ENCODE measurements at places on chromosomes 3 and 15.
A peak's percentile ranks its signal among the peaks of the same experiment; 100 is the strongest.

DNA sequence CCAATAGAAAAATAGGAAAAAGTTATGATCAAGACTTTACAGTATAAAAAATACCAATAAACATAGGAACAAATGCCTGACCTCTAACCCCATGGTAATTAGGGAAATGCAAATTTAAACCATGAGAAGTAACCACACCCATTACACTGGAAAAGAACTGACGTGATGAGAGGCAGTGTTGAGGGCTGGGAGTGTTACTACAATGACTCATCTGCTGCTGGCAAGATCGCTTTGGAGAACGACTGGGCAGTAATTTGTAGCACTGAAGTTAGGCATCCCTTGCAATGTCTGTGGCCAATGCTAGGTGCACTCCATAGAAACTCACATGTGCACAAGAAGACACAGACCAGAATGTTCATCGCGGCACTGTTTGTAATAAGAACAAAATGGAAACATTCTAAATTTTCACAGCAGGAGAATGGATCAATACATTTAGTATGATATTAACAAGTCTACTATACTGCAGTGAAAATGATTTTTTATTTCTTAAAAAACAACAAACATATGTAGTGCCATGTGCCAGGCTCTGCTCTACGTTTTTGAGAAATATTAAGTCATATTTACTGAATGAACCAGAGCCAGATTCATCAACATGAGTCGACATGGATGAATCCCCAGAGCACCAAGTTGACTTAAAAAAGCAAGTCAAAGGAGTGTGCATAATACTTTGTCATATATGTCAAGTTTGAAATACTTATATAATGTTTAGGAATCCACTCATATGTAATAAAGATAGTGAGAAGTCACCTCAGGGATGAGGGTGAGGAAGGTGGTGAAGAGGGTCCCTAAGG, 37.6 kb upstream of the EPHB3 start:
- DNase-seq: peak; percentile 46

DNA sequence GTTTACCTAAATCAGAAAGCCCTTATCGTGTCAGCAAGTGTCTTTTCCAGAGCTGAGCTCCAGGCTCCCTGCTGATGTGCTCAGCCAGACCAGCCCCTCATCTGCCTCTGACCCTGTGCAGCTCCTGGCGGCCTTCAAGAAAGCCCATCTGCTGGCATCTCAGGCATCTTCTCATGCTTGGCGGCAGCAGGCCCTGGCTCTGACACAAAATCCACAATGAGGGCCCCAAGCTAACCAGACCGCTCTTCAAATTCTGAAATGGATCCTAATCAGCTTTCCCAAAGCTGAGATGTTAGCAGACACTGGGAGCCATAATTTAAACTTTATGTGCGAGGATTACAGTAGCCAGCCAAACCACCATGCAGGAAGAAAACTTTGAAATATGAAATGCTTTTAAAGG, 50.8 kb upstream of the CTDSPL start:
- no peak for DNase-seq

DNA sequence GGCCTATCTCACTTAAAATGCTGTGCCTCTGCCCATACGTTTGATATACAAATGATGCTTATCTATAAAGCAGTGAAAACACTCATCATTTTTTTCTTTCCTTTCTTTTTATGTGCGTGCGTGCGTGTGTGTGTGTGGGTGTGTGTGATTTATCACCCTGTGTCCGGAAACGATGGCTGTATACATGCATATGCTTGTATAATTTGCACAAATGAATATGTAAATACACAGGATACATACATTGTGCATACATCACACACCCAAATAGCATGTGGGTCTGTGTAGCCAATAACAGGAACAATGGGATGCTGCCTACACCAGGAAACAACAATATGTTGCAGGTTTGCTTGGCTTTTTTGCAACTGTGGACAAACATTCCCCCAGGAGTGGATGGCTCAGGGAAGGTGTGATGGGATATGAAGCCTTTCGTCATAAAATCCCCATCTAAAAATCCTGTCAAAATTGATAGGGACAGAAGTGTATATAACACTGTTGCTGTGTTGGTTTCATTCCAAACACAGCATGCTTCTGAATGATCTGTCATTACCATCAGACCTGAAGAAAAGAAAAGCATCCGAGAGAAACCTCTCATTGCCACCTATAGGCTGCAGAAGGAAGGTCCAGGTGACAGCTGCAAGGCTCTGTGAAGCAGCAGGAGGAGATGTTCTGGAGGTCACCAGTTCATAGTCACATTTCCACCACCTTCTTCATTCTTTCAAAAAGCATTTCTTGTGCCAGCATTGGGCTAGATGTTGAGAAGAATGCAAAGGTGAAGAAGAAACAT, 503.9 kb upstream of the NR2F2 start:
- DNase-seq: no peak

- no peak for DNase-seq
Measured at GRCh38 chr3:105513042-105513441, 146.3 kb downstream of the ALCAM start.

- DNase-seq: no peak
Measured at GRCh38 chr3:161672478-161672877, 175.9 kb downstream of the OTOL1 start.

DNA sequence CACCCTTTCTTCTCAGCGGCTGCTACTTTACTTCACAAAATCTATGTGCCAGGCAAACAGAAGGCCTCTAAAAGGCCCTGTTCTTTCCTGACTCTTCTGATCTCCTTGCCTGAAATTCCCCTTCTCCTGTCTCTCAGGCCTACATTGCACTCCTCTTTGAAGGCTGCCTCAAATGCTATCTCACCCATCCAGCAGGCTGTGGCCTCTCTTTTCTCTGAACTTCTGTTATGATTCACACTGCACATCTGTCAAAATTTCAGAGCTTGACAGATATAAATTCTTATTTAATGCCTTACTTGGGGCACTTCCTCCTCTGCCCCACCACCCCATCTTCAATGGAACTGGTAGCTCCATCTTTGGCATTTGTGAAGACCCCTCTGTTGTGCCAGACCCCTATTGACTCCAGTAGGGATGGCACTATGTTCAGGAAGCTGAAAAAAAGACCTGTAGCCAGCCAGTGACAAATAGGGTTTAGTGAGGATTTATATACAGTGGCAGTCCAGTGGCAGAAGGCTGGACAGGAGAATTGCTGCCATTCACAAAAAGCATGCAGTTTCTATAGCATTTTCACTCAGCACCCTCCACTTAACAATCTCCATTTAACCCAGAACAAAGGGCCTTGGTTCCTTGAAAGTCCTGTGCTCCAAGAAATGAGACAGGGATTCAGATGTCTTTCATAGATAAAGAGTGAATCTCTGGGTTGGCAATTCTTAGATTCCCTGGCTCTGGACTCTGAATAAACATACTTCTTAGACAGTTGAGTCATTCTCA, 415.8 kb upstream of the GRM7 start:
- no peak for DNase-seq

- no peak for DNase-seq
Measured at GRCh38 chr3:70249509-70250160, 62.8 kb downstream of the MDFIC2 start.

- no peak for DNase-seq
Measured at GRCh38 chr15:38994310-38994709, 429.7 kb upstream of the RASGRP1 start.

DNA sequence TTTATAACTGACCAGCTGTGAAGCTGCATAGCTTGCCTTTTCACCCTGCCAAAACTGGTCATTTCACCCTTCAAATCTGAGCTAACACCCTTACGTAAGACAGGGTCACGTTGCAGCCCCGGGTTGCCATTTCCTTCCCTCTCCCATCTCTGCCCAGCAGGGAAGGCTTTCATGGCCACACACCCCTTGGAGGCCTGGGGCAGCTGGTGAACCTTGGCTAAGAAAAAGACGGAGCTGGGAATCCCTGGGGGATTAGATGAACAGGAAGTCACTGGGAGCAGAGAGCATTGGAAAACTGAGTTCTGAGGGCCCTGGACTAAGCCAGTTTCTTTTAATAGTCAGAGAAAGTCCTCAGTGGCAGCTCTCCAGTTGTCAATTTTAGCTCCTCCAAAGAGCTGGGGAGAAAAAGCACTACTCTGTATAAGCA, 67.8 kb downstream of the TTC23 start:
- peak; percentile 64 for DNase-seq

- DNase-seq: no peak
Measured at GRCh38 chr3:184864000-184864399, 52.0 kb downstream of the VPS8 start.

- DNase-seq: no peak
Measured at GRCh38 chr3:121803771-121804320, 31.0 kb downstream of the IQCB1 start.

GRCh38 chr15:69784798-69785566, 312.7 kb downstream of the TLE3 start:
- DNase-seq: no peak

DNA sequence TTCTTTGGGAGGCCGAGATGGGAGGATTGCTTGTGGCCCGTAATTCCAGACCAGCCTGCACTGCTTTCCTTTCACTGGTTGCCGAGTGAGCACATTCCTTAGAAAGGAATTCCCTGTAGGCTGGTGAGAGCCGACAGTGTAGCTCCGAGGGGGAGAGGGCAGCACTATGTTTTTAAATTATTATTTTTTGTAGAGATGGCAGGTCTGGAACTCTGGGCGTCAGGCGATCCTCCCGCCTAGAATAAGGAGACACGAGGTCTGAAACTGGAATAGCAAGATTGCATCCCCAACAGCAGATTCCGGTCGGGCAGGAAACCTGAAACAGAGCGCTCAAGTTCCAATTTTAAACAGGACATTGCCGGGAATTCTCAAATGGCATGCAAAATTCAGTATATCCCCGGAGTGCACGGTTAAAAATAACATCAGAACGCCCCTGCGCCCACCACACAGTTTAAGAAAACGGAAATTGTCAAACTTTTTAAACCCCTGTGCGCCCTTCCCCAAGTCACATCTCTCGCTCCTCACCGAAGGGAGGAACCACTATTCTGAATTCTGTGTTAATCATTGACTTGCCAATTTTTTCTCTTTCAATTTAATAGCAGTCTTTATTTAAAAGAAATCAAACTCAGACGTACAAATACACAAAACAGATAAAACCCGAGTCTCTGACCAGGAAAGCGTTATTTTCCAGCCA, 643 bp upstream of the RNU5B-1 start:
- DNase-seq: peak; percentile 52

DNA sequence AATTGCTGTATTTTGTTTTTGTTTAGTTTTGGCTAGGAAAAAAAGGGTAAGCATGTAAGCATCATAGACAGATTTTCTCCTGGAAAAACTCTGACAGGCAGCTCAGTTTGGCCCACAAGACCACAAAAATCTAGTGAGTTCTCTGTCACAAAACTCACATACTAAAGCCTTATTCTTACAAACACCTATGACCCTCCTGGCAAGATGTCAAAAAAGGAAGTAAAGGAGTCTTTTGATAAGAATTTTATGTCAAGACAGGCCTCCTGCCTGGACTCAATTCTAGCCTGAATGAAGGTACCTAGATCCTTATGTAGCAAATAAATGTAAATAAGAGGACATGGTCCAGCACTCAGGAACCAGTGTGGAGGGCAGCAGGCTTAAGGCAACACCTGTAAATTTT, 668.3 kb upstream of the ZNF385D start:
- DNase-seq: no peak

GRCh38 chr15:29344474-29344873, 74.9 kb upstream of the NSMCE3 start:
- no peak for DNase-seq

- no peak for DNase-seq
Measured at GRCh38 chr3:129972301-129972700, 2.2 kb upstream of the TRH start.

- no peak for DNase-seq
Measured at GRCh38 chr3:4438296-4438695, 28.8 kb downstream of the SUMF1 start.

GRCh38 chr3:44510000-44510368, 32.5 kb upstream of the ZNF445 start:
- peak; percentile 42 for DNase-seq

- no peak for DNase-seq
Measured at GRCh38 chr15:97691078-97691477, 269.4 kb upstream of the ARRDC4 start.

DNA sequence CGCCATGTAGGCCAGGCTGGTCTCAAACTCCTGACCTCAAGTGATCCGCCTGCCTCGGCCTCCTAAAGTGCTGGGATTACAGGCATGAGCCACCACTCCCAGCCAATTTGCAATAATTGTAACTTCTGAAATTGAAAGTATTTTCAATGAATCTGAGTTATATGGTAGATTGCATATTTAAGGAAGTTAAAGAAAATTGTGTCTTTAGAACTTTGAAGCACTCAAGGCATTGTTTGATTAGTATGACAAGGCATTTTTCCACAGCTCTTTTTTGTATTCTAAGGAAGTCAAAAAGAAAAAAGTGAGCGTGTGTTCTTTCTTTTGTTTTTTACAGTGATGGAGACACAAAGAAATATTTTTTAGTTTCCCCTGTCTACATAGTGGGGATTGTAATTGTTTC, 15.7 kb upstream of the RPLP1 start:
- no peak for DNase-seq

DNA sequence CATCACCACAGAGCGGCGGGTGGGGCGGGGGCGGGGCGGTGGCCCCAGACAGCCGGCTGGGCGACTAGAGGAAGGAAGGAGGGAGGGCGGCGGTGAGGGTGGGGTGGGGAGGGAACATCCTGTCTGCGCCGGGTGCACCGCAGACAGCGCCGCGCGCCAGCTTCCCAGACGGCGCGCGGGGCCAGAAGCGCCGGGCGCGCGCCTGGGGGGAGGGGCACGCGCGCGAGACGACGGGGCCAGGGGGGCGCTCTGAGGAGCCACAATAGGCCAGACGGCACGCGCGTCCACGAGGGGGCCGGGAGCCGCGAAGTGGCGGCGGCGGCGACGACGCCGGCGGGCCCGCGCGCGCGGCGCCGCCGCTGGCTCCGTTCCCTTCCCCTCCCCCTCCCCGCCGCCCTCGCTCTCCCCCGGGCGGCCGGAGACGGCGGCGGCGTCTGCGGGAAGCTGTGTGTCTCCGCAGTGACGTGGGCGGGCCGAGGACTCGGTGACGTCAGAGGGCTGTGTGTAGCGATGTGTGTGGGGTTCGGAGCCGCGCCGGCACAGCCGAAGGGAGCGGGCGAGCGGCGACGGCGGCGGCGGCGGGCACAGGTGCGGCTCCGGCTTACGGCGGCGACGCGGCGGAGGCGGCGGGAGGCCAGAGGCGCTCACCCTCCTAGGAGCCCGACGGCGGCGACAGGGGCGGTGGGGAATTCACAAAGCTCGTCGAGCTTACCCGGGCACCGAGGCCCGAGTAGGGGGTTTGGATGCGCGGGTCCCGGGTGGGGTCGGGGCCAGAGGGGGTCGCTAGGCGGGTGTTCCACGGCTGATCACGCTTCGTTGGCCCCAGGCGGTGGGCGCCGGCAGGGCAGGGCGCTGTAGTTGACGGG, at the start of gene SKIL:
SKIL (plus strand) TSS at position 540 of the 866 bp plus-strand sequence. CDS start 2,617 bp downstream, outside the sequence.
- DNase-seq: peak; percentile 97

DNA sequence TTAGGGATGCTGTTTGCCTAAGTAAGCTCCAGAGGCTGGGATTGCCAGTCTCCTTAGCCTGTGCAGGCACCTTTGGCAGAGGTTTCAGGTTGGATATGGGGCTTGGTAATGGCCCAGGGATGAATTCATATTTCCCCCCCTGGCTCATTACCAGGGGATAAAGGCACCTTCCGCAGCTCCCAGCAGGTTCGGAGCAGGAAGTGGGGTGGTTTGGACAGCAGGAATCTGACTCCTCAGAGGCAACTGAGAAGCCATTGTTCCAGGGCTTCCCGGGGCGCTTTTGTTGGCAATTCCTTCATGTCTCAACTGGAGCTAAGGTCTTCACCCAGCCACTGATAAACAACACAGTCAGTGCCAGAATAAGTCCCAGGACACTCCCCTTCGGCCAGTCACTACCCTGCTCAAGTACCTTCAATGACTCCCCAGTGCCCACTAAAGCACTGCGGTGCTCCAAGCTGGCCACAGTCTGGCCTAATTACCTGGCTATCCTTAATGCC, 85.3 kb upstream of the SLC6A6 start:
- no peak for DNase-seq

Measured in fibroblast of villous mesenchyme (primary cell).